ENCODE measurements at places on chromosomes 2 and 18.

GRCh38 chr2:85110991-85111560 lies 22.1 kb upstream of the TCF7L1 start:
- no peak for DNase-seq

DNA sequence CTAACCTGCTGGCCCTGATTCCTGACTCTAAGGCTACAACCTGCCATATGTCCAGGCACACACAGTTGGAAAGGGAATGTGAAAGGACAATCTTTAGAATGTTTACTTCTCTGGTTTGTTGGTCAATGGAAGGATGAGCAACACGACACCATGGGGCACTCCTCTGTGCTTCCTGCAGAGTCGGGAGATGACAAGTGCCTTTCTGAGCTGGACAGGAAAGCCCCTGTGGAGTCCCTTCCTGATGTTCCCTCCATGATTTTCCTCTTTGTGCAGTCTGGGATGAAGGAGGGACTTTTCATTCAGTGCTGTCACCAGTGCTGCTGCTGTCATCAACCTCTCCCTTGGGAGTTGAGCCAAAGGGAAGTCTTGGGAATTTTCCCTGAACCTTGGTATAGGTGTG lies 22.6 kb upstream of the SERPINB7 start:
- no peak for DNase-seq

- DNase-seq: no peak
Measured at GRCh38 chr2:199202964-199203363, 254.8 kb downstream of the SATB2 start.

GRCh38 chr18:58807766-58808165 lies 56.9 kb upstream of the ZNF532 start:
- no peak for DNase-seq

- DNase-seq: no peak
Measured at GRCh38 chr18:3194947-3195612, 24.7 kb downstream of the MYOM1 start.

DNA sequence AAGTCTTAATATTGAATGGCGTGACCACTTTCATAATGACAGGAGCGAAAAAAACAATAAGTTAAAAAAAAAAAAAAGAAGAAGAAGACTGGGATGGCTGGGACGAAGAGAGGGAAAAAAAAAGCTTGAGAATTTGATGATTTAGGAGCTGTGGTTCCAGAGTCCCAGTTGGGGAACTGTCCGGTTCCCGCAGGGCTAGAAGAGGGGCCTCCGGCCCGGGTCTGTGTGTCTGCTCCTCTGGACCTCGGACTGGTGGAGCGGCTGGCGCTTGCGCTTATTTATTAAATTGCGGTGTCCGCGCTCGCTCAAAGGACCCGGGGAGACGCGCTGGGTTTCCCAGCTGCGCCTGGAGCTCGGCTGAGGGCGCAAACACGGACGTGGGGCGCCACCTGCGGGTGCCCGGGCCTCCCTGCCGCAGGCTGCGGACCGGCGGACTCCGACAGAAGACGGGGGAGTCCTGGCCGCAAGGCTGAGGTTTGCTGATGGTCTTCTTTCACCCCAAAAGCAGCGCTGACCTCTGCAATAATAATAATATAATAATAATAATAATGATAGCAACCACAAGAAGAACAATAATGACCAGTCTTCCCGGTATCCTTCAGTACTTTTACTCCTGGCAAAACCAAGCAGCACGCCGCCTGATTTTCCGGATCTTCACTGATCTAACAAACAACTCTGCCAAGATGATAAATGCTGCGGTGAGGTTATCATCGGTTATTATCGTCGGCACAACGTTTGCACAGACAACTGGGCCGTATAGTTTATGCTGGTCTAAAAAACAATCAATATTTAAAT lies at the start of gene CBLN2:
Gene CBLN2, minus strand, starts transcription at position 251 of the 795 bp plus-strand sequence. CDS start 2,182 bp downstream, outside the sequence.
- no peak for DNase-seq

- no peak for DNase-seq
Measured at GRCh38 chr2:44941551-44942234, at the start of gene SIX3. TSS of gene SIX3 (plus strand) at chr2:44941702. CDS start at chr2:44942105, 403 bp downstream.

DNA sequence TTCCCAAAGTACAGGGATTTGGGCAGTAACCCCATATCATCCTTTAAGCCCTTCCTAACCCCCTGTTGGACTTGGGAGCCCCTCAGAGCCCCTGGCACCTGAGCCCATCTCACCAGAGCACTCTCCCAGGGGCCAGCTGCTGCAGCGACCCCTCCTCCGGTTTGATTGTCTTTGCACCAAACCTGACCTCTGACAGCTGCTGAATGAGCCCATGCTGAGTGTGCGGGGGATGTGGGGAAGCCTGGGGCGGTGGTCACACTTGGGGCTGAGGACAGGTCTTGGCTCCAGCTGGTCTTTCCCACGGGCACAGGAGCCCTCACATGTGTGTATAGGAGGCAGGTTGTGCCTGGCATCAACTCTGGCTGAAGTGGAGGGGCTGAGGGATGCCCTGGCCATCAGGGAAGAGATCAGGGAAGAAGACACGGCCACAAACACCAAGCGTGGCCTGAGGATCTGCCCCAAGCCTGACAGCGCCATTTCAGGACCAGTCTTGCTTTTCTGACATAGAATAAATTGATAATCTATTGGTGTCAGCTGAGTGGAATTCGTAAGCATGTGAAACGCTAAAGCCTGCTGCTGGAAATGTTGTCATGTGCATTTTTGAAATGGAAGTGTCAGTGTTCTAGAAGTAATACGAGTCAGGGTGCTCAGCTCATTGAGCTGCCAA lies 102.4 kb downstream of the ACKR3 start:
- no peak for DNase-seq

- DNase-seq: no peak
Measured at GRCh38 chr2:107729440-107729839, 97.3 kb upstream of the RGPD4 start.

DNA sequence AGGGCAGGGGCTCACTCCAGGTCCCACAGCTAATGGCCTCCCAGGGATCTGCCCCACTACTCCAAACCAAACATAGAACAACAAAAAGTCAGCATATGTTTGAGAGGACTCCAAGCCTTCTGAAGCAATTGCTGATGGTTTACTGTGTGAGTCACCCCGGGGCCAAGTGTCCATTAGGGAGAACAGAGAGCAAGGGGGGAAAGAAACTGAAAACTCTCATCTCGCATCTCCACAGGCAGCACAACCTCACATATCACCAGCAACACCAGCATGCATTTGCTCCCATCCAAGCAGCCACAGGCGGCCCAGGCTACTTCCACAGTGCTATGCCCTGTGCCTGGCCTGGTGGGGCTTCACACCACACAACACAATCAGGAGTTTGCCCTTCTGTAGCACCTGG lies 39.1 kb downstream of the CYRIA start:
- no peak for DNase-seq

- no peak for DNase-seq
Measured at GRCh38 chr2:41695198-41696113, 352.4 kb upstream of the PKDCC start.

DNA sequence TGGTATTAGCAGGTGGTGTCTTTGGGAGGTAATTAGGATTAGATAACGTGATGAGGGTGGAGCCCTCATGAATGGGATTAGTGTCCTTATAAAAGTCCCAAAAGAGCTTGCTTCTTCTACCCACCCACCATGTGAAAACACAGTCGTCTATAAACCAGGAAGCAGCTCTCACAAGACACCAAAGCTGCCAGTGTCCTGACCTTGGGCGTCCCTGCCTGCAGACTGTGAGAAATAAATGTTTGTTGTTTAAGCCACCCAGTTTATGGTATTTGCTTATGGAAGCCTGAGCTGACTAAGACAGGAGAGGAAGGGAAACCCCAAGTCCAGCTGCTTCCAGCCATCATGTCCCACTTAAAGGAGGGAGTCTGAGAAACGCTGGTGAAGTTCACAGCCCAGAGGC lies 13.6 kb downstream of the ADI1 start:
- DNase-seq: no peak

DNA sequence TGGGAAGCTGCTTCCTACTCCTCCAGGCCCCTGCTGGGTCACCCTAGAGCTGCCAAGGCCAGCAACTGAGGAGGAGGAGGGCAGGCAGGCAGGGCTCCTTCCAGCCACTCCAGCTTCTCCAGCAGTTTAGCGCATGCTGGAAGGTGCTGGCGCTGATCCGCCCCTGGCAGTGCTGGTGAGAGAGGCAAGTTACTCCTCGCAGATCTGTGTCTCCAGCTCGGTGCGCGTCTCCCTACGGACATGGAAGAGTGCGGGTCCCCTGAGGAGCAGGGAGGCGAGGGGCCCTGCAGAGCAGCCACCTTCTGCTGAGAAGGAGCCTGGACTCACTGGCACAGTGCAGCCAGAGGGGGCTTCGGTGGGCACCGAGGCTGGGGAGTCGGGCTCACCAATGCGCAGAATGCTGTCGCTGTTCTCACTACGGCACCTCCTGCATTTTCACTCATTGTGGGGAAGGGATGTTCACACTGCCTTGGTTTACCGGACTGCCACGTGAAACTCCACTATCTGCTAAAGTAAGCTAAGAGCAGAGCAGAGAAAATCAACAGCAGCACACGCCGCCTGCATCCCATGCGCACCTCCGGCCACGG lies 206.0 kb downstream of the HDAC4 start:
- no peak for DNase-seq

DNA sequence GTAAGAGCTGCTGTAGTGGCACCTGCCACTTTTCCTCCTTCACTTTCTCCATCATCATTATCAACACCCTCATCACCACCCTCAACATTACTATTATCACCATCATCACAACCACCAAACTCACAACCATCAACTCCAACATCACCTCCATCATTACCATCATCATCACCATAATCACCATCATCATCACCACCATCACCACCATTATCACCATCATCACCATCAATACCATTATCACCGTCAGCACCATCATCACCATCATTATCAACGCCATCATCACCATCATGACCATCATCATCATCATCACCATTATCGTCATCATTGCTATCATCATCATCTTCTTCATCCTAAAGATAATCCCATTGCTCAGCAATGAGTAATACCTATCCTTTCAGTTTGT lies 255.8 kb downstream of the CYRIA start:
- DNase-seq: no peak

DNA sequence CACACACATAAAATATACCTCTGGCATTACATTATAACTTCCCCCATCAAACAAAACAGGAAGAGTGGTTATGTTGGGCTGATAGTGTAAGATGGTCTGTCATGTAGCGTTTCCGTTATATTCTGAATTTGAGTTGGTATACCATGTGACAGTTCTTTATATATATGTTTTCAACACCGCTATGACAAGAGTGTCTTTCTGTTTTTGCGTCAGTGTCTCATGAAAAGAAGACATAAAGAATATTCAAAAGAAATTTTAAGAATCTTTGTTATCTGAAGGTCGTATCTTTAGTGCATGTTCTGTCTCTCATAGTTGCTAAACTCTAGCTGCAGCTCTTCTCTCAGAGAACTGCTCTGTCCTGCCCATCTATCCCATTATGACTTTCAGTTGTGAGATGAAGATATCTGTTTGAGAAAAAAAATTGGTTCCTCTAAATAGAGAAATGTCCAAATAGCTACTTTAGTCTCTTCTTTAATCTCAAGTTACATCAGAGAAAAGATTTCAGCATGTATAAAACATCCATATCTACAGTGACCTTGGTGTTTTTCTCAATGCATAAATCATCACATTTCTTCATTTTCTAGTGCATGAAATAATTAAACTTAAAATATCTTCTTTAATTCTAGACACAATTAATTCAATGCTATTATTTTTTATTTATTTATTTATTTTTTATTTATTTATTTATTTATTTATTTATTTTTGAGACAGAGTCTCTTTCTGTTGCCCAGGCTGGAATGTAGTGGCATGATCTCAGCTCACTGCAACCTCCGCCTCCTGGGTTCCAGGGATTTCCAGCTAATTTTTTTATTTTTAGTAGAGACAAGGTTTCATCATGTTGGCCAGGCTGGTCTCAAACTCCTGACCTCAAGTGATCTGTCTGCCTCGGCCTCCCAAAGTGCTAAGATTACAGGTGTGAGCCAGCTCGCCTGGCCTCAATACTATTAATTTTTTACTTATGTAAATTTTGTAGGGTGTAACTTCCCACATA lies 24.3 kb upstream of the PSME4 start:
- DNase-seq: no peak

DNA sequence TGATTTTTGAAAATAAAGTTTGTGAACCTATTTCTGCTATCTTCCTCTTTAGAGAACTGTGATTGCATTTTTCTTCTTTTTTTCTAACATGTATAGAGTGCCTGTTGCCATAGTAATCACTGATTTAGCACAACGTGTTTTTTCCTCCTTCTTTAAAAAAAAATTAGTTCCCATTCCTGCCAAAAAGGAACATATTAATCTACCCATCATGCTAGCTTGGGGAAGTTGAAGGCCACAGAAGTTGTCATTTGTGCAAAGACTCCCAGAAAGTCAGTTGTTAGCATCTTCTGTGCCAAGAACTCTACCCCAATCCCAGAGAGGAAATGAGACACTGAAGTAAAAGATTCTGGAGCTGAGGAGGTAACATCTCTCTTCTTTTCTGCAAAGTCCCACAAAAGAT lies 57.3 kb downstream of the SLC8A1 start:
- no peak for DNase-seq

GRCh38 chr2:55555977-55556376 lies 36.5 kb downstream of the CFAP36 start:
- DNase-seq: no peak

DNA sequence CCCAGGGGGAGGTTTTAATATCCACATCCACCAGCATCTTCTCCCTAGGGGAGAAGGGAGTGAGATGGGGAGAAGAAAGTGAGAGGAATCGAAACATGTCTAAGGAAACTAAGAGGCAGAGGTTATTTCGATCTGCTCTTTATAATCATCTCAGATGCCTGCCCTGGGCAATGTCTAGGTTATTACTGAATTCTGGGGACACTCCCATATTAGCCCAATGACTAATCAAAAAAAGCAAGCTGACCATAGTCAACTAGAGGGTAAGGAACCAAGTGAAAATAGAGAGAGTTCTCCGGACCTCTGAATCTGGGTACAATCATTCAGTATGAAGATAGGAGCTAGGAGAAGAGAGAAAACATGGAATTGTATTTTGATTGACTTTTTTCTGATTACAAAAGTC lies 56.7 kb upstream of the EML4 start:
- DNase-seq: no peak

DNA sequence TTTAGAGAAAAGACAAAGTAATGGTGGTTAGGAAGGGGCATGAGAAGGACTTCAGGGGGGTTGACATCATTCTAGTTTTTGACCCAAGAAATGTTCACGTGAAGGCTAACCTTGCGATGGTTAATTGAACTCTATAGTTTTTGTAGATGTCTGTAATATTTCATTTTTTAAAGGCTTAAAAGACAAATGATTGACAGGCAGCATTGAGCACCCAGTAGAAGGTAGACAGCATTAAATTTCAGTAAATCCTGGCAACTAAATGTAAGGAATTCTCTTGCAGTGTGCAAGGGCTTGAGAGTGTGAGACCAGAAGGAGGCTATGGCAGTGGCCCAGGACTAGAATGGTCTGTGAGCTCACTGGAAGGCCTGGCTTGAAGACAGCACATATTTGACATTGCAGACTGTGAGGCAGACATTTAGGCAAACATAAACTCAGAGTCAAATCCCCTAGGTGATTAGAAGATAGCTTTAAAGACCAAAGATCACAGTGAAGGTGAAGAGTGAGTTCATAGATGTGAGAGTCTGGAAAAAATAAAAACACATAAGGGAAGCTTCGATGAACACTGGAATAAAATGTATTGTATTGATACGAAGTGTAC lies 100.1 kb upstream of the MAP4K4 start:
- DNase-seq: no peak
